AG10803 (cell line): ENCODE measurements at places on chromosomes 4 and X.

DNA sequence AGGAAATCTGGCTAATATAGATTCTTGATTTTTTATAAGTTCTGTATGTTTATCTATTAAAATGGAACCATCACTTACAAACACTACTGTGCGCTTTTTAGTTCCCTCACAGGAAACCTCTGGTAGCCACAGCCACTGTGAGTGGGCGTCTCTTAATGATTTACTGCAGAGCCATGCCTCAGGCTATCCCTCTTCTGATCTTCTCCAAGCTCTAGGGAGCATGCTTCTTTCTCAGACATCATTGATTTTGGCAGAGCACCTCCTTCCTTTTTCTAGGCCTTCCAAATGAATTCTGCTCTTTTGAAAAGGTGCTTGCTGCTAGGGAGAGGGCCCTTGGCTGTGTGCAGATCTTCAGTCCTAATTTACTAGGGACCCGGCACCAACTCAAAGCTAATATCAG, 61.1 kb upstream of the STS start:
- no peak for DNase-seq

GRCh38 chr4:92299152-92299551, 4.6 kb upstream of the GRID2 start:
- DNase-seq = no peak

DNA sequence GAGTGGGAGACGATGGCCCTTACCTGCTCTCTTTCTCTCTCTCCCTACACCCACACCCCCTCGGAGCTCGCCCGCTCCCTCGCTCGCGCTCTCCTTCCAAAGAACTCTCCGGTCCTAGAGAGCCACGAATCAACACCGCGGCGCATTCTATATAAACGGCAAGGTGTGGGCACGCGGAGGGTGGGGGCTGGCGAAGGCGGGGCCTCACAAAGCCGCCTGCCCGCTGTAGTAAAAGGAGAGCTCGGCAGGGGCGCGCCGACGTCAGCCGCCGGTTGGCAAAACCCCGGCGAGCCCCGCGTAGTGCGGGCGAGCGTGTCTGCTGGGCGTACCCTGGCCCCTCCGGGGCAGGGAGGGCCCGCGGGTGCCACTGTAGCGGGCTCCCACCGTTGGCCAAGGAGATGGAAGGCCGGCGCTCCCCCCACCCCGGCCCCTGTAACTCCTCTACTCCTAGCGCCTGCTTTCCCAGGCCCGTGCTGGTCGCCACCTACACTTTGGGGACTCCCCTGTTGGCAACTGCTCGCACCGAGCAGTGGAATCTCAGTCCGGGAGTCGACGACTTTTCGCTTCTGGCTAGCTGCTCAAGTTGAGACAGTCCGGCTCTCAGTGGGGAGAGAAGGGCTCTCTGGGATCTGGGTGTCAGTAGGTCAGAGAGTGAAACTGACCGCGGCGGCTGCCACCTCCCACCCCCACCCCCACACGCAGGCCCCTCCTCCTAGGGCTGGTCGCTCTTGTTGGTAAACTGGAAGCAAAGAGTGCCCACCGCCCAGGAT, 325.5 kb upstream of the F9 start:
- DNase-seq = peak; percentile 30

- DNase-seq = no peak
Measured at GRCh38 chr4:3771164-3771809, 5.1 kb downstream of the ADRA2C start.

GRCh38 chr4:10965196-10965595, 280.6 kb upstream of the CLNK start:
- DNase-seq = no peak

DNA sequence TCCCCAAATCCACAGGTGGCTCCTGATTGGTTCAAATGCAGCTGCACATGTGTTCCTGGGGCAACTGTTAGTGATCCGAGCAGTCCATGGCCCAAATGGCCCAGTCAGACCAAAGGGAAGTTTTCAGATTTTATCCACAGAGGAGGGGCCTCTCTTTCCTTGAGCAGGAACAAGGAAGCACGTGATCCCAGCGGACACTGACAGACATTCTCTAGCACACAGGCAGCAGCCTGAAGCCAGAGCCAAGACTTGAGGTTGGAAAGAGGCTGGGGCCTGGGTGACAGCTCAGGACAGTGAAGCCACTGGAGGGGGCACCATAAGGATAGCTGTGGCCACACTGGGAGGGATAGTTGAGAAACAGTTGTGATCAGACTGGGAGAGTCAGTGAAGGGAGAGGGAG, 3.5 kb upstream of the ZFP92 start:
- no peak for DNase-seq

DNA sequence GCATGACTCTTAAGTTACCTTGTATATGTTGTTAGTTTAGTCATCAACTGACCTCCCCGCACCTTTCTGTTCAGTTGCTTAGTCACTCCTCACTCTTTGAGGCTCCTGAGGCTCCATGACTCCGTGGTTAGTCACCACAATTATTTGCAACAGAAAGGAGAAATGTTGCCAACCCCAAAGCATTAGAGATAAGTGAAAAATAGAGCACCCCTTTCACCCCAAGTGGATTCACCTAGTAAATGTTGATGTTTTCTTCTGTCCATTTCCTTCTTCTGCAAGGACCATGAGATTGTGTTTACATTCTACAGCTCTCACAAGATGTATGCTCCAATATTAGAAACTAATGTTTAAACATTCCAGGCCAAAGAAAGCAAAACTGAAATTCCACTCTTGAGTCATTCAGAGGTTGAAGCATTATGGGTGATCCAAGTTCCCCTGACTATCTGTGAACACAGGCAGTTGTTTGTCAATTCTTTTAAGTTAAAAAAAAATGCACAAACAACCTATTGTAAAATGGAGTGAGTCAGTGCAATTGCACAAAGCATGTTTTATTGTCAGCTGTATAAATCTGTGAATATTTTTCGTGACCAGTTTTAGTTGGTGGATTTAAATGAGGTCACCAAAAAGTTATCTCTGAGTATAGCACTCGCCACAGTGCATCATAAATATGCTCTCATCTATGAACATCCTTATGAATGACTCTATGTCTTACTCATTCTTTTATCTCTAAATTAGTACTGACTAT, 552.4 kb upstream of the MAGEB2 start:
- peak; percentile 86 for DNase-seq

DNA sequence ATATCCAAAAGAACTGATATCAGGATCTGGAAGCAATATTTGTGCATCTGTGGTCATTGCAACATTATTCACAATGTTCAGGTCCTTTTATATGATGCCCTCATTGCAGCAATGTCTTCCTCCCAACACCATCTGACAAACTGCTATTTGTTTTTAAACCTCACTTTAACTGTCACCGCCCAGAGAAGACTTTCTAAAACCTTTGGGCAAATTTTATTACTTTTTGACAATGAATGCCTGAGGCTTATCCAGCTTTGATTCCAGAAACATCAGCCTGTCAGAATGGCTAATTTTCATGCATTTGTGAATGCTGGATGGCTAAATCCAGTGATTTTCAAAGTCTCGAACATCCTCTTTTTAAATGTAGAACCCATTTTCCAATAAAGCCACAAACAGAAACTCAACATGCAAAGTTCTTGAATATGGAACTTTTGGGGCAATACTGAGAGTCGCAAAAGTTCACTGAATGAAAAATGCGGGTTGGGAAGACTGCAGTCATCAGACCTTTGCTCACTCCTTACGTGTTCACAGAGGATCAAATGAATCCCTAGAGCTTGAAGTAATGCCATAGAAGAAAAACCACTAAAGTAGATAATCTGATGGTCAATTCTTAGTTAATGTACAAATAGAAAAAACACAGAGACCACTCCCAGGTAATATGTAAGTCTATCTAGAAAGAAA, 10.5 kb downstream of the FGB start:
- no peak for DNase-seq

DNA sequence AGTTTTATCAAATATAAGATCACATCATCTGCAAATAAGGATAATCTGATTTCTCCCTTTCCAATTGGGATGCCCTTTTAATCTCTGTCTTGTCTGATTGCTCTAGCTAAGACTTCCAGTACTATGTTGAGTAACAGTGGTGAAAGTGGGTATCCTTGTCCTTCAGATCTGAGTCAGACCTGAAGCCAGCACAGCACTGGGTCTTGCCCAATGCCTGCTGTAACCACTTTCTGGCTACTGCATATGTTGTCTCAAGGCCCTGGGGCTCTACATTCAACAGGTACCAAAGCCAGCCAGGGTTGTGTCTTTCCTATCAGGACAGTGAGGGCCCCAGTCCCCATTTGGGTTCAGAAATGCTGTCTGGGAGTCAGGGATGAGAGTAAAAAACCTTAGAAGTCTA, 90.3 kb downstream of the CYSLTR1 start:
- no peak for DNase-seq

DNA sequence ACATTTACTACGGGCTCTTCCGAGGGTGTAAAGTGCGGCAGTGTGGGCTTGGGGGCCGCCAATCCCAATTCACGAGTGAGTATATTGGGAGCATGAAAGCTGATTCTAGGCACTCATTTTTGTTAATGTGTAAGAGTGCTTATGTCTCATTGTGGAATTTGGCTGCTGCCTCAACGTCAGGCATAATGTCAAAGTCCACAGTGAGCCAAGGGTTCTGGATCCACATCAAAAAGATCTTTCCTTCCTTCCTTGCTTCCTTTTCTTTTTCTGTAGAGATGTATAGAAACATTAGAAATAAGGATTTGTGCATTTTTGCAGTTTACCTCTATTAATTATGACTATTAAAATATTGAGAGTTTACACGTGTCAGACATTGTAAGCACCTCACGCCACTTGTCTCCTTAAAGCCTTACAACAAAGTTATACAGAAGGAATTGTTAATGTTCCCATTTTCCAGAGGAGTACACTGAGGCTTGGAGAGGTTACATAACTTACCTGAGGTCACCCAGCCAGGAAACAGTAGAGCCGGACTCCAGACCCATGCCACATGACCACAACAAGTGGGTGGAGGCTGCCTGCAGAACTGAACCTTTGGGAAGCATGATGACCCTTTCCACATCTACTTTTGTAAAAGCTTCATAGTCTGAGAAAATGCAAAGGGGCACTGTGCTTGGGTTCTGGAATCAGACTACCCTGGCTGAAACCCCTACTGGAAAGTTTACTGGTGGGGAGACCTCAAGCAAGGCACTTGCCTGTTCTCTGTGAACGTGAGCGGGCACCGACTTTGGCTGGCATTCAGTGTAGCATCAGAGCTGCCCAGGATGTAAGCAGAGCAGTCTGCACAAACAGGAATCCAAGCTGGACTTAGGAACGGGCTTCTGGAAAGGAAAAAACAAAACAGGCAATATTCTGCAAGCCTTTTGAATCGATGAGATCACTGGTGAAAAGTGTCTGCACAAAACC, 761 bp downstream of the CLRN2 start:
- no peak for DNase-seq

DNA sequence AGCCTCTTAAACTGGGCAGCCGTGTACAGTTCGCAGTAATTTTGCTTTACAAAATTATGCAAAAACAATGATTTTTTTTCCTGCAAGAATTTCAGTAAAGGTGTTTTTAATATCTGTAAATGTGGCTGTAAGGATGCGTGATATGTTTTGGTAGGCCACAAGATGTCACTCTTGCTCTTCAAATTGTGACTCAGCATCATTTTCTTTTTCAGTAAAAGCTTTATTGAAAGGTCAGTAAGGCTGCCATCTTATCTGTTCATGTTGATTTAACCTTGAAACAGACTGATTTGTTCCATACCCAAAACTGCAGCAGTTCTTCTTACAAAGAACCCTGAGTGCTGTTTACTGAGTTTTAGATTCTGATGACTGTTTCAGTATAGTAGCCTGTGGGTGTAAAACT, 39.9 kb downstream of the TXLNG start:
- DNase-seq = peak; percentile 58

GRCh38 chr4:152556283-152556682, 20.4 kb upstream of the FBXW7 start:
- DNase-seq = no peak

GRCh38 chr4:4800646-4801408, 58.6 kb upstream of the MSX1 start:
- DNase-seq = peak; percentile 66

GRCh38 chr4:11070813-11071212, 357.9 kb downstream of the HS3ST1 start:
- DNase-seq = no peak

- no peak for DNase-seq
Measured at GRCh38 chr4:26275281-26275680, 45.5 kb upstream of the RBPJ start.

DNA sequence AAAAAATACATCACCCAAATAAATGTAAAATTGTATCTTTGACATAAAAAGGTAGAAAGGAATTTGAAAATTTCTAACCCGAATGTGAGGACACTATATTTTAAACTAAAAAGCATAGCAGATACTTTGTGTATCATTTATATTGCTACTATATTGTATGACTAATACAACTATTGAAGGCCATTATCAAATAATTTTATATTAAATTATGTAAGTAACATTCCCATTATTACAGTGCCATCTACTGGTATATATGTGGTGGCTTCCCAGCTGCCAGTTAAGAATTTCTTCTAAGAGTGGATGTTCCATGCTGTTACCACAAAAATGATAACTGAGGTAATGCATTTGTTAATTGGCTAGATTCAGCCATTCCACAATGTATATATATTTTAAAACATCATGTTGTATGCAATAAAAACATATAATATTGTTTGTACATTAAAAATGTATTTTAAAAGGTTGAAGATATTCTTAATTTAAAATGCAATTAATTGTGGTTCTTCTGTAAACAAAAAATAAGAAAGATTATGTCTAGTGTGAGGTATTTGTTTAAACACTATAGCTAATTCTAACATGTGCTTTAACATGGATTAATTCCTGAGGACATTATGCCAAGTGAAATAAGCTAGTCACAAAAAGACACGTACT, 65.3 kb downstream of the EGF start:
- peak; percentile 58 for DNase-seq

DNA sequence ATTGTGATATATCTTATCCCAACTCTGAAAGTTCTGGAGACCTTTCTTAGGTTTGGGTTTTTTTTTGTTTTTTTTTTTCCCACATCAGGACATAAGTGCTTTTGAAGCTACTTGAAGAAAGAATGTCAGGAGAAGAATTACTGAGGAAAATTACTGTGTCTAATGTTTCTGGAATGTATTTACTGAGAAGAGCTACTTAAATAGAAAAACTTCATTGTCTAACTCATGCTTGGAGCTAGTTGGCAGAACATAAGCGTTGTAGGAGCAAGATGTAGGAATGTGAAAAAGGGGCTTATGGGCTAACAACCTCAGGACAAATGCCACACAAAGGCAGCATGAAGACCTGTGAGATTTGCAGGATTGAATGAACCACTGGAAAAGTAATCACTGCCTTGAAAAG, 166.6 kb upstream of the GLRA2 start:
- peak; percentile 72 for DNase-seq

DNA sequence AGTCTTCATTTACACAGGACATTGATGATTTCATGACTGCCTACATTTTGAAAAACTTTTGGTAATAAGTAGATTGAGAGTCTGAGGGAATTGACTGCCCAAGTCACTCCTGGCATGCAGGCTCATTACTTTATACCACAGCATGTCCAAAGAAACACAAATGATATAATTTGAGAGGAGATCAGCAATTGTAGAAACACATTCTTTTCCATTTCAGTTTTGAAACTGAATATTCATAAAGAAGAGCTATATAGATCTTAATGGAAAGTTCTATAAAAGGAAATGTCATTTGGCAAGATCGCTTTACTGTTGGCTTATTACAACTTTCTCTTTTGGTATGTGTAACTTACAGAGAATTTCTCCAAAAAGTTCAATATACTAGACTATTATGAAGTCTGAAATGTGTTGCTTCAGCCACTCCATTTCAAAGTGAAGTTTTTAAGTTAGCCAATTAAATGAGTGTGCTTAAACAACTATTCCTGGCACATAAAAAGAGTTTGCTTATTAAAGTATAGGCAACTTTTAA, 158.0 kb downstream of the ARAP2 start:
- DNase-seq = no peak
